Left lung (tissue), 14 donors: ENCODE measurements at places on chromosomes 12 and 14. TPM values are rescaled to one million over a fixed set of nuclear protein-coding genes. Genes with fewer than 3 reads are reported as not detected.

DNA sequence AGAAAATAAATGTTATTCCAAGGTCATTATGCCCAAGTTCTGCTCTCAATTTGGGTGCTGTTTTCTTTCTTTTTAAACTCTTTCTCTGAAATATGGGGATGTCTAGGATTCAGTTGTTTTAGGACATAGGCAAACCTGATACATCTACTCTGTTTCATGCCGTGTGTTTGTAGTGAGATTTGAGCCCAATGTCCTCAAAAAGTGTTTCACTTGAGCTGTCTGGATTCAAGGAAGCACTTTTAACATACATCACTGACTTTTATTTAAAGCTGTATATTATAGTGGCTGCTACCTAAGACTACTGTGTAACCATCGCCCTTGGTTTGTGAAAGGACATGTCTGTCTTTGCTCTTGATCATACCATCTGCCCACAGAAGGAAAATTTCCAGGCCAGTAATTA is 709.3 kb upstream of the STXBP6 start:
- no peak overlapping the region for H3K27ac ChIP-seq
- no peaks in the 10 kb centered on the region for H3K36me3 ChIP-seq
- DNase-seq, result no peak

DNA sequence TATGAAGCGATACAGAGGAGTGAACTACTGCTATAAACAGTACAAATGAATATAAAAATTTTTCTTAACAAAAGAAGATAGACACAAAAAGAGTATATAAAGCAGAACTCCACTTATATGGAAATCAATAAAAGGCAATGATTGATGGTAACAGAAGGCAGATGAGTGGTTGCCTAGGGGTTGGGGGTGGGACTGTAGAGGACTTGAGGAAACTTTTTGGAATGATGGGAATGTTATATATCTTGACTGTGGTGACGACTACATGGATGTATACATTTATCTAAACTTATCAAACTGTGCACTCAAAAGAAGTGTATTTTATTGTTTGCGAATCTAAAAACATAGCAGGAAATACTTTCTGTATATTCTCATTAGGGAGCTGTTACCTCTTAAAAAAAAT is 89.1 kb downstream of the PTCSC3 start:
- H3K4me1 ChIP-seq, result no peaks in the 10 kb centered on the region
- H3K4me3 ChIP-seq, result no peak overlapping the region
- H3K27ac ChIP-seq, result no peak overlapping the region
- no peaks in the 10 kb centered on the region for H3K36me3 ChIP-seq

- H3K27me3 ChIP-seq, result no peaks in the 10 kb centered on the region
- peaks cover 19% of the 10 kb centered on the region for H3K36me3 ChIP-seq
- H3K27ac ChIP-seq, result no peak overlapping the region
- no peak overlapping the region for H3K4me3 ChIP-seq
- DNase-seq, result no peak
These were observed 2.4 kb downstream of the PFKM start for GRCh38 chr12:48121522-48121921.

DNA sequence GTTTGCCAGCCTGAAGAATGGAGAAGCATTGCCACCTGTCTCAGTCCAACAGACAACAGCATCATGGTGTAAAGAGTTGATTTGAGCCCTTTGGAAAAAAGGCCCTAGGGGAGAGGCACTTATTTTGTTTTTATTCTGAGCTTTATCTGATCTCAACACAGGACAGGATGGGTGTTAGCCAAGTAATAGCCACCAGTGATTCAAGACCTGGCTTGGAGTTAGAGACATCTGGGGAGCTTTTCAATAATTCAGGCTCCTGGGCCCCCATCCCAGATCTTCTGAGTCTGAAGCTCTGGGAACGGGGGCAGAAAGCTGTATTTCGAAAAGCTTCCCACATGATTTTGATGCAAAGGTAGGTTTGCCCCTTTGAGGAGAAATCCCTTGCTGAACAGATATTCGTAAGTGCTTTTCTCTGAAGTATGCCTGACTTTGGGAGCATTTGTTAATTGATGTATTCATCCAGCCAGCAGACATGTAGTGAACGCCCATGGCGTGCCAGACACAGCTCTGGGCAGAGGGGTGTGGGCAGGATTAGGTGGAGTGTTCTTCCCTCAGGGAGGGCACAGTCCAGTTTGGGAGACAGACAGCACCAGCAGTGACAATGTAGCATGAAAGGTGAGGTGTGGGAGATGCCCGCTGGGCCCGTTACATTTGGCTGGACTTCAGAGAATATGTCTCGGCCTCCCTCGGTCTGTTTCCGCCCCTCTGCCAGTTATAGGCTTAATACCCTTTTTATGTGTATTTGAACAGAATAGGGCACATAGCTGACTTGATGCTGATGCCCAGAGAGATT is 72.5 kb downstream of the TSPAN9 start:
- H3K4me1 ChIP-seq, result peaks cover 26% of the 10 kb centered on the region
- DNase-seq, result no peak
- H3K4me3 ChIP-seq, result no peak overlapping the region
- no peaks in the 10 kb centered on the region for H3K36me3 ChIP-seq

The CYP46A1 gene
- total RNA-seq, result 1.2 TPM

The APOLD1 gene
- 7.3 TPM for total RNA-seq

The PTHLH gene
- 0.76 TPM for total RNA-seq

The DIO2 gene
- 7.5 TPM for total RNA-seq
